ENCODE measurements at places on chromosomes 1 and 21.

DNA sequence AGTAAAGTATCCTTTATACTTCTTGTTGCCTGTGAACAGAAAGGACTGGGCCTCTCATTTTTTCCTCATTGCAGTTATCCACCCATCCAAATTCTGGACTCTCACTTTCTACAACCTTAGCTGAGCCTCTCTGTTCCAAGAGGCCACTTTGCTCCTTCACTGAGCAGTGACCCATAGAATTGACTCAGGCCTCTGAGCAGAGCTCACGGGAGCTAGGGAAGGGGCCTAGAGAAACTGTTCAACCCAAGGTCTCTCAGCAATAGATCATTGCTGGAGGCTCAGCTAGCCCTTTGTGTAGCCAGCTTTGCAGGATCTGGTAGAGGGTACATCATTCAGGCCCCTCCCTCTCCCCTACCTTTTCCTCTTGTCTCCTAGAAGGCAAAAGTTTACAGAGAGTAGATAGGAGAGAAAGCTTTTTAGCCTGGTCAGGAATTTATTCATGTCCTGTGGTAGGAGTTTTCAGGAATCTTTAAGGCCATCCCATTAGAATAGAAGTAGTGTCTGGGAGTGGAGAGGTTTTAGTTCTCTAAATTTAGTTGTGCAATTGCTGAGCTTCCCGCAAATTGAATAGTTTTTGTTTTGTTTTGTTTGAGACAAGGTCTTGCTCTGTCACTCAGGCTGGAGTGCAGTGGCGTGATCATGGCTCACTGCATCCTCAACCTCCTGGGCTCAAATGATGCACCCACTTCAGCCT, 6.7 kb downstream of the INTS3 start:
- no peak for DNase-seq

GRCh38 chr1:22315315-22316078, 136.2 kb upstream of the ZBTB40 start:
- no peak for DNase-seq

GRCh38 chr1:19859876-19860275, 22.3 kb upstream of the OTUD3 start:
- no peak for DNase-seq

DNA sequence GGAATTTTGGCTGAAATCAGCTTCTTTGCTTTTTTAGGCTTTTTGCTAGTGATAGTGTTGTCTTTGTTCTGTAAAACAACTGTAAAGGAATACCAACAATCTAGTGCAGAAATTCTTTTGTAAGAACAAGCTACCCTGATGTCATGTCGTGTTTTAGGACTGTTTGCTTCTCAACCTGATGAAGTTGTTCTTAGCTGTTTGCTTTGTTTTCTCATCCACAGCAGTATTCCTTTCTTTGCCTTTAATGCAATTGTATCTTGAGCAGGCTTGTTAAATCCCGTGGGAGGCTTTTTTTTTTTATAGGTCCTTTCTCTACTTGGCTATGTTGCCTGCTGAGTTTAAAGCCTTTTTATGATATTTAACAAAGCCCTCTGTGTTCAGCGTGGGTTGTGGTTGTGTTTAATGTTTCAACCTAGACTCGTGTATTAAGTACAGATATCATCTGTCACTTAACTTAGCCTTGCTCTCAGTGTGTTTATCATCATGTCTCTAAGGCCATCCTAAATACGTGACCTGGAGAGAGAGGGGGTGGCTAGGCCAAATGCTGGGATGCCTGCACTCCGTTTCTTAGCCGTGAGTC, 31.6 kb downstream of the ADARB1 start:
- no peak for DNase-seq

DNA sequence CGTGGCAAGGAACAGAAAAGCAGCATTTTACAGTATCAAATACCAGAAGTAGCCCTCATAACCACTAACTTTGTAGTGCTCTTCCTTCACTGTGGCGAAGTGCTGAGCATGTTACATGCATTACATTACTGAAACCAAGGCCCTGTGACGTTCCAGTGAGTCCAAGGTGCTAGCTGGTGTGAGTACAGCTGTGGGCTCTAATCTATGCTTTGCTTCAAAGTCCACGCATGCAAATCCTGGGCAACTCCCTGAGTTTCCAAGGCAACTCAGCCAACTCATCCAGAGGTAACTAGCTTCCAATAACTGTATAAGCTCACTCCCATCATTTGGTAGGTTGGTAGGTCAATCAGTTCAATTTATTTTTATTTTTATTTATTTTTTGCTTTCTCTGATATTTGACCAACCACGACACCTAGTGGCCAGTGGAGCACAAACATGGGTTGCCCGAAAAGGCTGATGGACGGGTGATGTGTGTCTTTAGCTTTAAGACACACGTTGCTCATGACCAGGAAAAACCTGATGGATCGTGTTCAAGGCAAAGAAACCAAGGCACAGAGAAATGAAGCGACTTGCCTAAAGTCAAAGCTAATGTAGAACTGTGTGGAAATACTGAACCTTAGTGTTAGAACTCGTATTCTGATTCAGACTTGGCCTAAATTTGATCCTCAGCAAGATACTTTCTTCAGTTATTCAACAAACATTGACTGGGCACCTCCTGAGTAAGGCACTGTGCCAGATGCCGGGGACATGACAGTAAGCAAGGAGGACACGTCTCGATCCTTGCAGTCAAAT, 73.0 kb downstream of the GNG12 start:
- peak; percentile 60 for DNase-seq

DNA sequence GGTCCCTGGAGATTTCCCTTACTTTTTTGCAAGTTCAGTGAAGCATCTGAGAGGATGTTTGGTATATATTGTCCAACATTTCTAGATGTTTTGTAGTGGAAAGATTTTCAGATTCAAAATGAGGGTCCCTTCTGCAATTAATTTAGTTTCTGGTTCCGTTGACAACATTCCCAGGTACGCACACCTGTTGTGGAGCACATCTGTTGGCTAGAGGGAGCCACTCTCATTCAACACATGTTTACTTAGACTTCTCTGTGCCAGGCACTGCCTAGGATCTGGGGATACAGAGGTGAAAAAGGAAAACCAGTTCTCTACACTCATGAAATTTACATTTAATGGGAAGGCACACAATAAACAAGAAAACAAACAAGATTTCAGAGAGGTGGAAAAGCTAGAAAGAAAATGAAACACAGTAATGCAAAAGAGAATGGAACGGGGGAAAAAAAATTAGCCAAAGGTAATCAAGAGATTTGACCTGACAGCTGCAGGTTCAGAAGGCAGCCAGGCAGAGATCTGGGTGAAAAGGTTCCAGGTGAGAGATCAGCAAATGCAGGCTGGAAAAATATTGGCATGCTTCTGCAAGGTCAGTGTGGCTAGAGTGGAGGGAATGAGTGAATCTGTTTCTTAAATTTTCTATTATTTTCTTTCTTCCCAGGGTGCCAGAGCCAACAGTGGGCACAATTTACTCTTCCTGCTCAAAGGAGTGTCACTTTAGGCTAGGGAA, 48.4 kb upstream of the KAZN start:
- DNase-seq: no peak

GRCh38 chr1:223700942-223701637, 11.2 kb upstream of the CAPN2 start:
- DNase-seq: no peak

DNA sequence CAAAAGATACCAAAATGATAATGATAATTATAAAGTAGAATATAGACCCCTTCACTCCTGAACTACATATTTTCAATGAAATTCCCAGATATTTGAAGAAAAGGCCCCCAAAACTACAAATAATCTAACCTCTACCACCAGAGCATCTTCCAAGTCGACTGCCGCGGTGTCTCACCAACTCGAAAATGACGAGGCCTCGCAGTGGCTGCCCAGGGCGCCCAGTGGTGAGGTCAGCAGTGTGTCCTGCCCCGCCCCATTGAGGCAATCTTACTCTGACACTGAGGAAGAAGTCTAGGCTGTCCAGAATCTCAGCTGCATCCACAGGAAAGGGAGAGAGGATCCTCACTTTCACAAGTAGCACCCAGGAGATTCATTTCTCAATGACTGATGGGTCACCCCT, 5.2 kb downstream of the DUSP10 start:
- no peak for DNase-seq

DNA sequence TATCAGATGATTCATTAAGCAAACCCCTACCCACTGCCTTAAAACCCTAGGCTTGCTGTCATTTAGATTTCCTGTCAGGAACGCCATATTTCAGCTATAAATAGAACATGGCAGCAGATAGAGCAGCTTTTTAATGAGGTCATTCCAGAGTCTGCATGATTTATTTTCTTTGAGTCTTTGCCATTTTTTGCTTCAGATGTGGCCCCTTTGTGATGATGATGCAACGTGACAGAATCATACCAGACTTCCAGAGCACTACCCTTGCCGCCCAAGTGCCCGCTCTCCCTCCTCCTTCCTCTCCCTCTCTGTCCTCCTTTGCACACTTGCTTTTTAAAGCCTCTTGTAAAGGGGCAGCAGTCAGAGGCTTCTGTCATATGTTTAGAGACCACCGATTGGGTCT, 55.5 kb upstream of the TRIM67 start:
- DNase-seq: peak; percentile 67

DNA sequence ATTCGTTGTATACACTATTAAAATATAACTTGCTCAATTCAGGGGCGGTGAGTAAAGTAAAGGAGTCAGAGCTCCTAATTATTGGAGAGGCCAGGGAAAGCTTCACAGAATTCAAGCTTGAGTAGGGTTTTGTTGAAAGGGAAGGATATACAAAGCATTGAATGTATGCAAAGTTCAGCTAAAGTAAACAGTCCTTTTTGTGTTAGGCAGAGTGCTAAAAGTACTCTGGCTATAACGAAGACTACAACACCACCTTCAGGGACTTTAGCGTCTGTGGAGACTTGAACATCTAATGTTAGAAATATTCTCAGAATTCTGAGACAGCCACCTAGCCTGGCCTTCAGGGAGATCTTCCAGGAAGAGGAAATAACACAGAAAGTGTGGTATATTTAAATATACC, 1.1 kb downstream of the FALEC start:
- DNase-seq: no peak

DNA sequence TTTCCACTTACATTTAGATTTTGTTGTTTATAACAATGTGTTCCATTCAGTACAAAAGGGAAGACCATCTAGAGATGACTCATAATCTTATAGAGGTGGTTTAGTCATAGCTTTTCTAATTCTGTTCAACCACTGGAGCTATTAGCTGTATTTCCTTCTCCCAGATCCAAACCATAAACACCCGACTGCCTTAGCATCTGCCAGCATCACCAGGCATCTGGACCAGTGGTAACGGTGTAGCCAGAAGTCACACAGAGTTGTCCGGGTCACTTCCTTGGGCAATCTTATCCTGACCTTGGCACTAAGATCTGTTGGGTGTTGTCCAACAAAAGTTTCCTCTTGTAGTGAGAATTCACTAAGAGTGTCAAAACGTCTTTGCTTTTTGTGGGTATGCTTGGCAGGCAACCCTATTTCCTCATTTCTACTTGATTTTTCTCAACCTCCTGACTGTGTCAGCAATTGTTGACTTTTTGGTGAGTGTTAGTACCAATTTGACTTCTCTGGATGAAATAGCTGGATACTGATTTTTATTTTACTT, 372.1 kb upstream of the B3GALT2 start:
- DNase-seq: peak; percentile 55

DNA sequence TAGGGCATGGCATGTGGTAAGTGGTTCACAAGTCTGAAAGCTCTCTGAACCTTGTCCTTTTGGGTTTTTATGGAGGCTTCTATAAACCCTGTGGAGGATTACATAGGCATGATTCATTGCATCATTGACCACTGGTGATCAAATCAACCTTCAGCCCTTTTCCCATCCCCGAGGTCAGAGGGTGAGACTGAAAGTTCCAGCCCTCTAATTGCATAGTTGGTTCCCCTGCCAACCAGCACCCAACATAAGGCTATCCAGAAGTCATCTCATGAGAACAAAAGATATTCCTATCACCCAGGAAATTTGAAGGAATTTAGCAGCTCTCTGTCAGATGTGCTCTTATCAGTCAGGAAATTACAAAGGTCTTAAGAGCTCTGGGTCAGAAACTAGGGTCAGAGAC, 89.5 kb upstream of the ARTN start:
- no peak for DNase-seq

DNA sequence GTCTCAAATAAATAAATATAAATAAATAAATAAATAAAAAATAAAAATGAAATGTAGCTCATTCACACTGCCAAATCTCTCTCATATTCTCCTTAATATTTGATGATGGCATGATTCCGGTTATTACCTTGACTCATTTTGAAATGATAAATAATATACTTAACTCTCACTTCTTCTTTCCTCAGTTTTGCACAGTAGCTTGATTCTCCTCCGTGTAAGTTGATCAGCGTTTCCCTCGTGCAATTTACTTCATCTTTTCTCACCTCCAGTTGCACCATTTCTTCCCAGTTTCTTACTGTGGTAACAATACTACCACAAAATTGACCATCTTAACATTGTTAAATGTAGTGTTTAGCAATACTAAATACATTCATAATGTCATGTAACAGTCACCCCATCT, 111.6 kb downstream of the RIPK4 start:
- no peak for DNase-seq

GRCh38 chr1:201503397-201504176, 3.3 kb downstream of the CSRP1 start:
- DNase-seq: no peak

DNA sequence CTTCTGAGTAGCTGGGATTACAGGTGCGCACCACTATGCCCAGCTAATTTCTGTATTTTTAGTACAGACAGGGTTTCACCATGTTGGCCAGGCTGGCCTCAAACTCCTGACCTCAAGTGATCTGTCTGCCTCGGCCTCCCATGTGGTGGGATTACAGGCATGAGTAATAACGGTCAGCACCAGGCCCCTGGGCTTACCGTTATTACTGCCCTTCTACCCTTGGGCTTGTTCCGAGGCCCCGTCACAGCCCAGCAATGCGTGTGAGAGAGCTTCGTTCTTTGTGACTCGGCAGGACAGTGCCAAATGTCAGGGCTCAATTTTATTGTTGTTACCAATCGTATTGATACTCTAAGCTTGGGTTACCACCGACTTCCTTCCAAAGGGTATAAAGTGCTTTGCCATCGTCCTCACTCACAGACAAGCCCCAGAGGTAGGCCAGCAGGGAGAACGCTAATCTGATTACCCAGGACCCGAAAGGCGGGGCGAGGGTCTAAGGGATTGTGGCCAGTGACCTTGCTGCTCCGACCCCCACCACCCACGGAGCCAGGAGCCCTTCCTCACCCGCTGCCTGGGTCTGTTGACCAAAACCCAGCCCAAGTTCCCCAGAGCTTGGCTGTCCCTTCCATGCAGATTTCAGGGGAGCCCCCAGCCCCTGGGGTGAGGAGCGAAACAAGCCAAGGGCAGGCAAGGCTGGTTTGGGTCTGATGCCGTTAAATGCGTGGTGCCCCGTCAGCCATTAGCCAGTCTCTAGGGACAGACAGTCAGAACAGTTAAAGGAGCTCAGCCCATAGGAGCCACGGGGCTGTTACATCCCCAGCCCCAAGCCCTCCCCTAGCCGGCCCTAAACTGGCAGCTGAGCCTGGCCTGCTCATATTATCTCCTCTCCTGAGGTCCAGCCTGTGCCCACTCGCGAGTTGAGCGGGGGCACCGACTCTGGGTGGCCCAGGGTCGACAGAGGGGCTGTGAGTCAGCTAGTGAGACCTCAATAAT, 54.9 kb upstream of the CASZ1 start:
- no peak for DNase-seq

GRCh38 chr1:171248841-171249240, 547 bp downstream of the FMO1 start:
- no peak for DNase-seq

Data from NCI-H446 (cell line).